ENCODE measurements at places on chromosomes 2 and 18. TPM values are rescaled to one million over a fixed set of nuclear protein-coding genes. Genes with fewer than 3 reads are reported as not detected.

GRCh38 chr2:39697454-39697853, 31.7 kb downstream of the TMEM178A start:
- peaks cover 4% of the 10 kb centered on the region for H3K27me3 ChIP-seq
- no peak overlapping the region for H3K4me3 ChIP-seq
- peaks cover 29% of the 10 kb centered on the region for H3K36me3 ChIP-seq

DNA sequence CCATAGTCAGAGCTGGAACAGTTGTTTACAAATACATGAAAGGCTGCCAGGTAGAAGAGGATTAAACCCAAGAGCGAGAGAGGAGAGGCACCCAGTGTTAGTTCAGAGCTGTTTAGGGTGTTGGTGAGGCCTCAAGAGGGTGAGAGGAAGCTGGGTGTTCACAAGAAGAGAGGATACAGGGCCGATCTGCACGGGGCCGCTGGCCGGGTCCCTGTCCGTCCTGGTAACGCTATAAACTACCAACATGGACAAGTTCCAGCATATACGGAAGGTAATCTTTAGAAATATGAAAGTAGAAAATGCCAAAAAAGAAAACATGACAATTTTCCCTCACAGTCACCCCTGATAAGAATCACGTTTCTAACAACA, 109.7 kb downstream of the TMEM18 start:
- peaks cover 2% of the 10 kb centered on the region for H3K27me3 ChIP-seq

CPO gene
- total RNA-seq: 0.46 TPM

- no peaks in the 10 kb centered on the region for H3K27me3 ChIP-seq
- DNase-seq: no peak
- H3K27ac ChIP-seq: no peak overlapping the region
Measured at GRCh38 chr2:144936442-144936841, 416.5 kb upstream of the ZEB2 start.

GALNT13 gene
- 8.8 TPM for total RNA-seq

GRCh38 chr2:9498210-9498609, 23.9 kb downstream of the IAH1 start:
- 0 out of 2 replicates have a peak, but pooled peaks cover 5% of the 10 kb centered on the region for H3K4me1 ChIP-seq
- peaks cover 53% of the 10 kb centered on the region for H3K36me3 ChIP-seq
- no peak overlapping the region for H3K4me3 ChIP-seq
- H3K27me3 ChIP-seq: no peaks in the 10 kb centered on the region
- peak overlapping the region; percentile 71 for H3K27ac ChIP-seq
- no peak for DNase-seq

GRCh38 chr2:85878719-85879370, 9.9 kb downstream of the ST3GAL5 start:
- DNase-seq: no peak
- H3K27ac ChIP-seq: 0 out of 2 replicates have a peak overlapping the region, but pooled peaks have one; percentile 0
- H3K36me3 ChIP-seq: peaks cover 31% of the 10 kb centered on the region
- H3K27me3 ChIP-seq: peaks cover 3% of the 10 kb centered on the region
- no peak overlapping the region for H3K4me3 ChIP-seq
- peaks cover 21% of the 10 kb centered on the region for H3K4me1 ChIP-seq

- no peaks in the 10 kb centered on the region for H3K36me3 ChIP-seq
- peak; percentile 71 for DNase-seq
- H3K27ac ChIP-seq: no peak overlapping the region
- H3K4me3 ChIP-seq: no peak overlapping the region
Measured at GRCh38 chr18:48605408-48605845, 66.6 kb downstream of the CTIF start.

GRCh38 chr18:12010187-12010802, 29.0 kb downstream of the IMPA2 start:
- H3K4me3 ChIP-seq: no peak overlapping the region
- H3K27ac ChIP-seq: no peak overlapping the region
- H3K36me3 ChIP-seq: peaks cover 64% of the 10 kb centered on the region
- H3K27me3 ChIP-seq: no peaks in the 10 kb centered on the region
- no peaks in the 10 kb centered on the region for H3K4me1 ChIP-seq

CD226 gene
- 0.23 TPM for total RNA-seq

DNA sequence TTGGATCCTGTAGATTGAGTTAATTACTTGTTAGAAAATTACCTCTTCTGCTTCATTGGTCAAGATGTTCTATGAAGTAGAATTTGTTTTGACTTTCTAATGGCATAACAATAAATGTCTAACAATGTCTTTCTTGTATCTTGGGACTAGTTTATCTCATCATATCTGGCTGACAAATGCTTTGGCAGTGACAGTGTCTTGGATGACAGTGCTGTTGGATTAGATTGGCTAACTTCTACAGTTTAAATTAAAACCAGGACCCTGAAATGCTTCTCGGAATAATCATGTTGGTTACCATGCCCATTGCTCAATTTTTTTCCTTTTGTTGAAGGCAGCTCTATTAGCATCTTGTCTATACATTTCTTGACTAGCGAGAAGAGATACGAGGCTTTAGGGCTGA, 176.9 kb downstream of the PARD3B start:
- H3K4me3 ChIP-seq: no peak overlapping the region
- H3K36me3 ChIP-seq: no peaks in the 10 kb centered on the region
- H3K27ac ChIP-seq: no peak overlapping the region
- peaks cover 25% of the 10 kb centered on the region for H3K4me1 ChIP-seq
- no peak for DNase-seq

GNAL gene
- 26.7 TPM for total RNA-seq

EFEMP1 gene
- 25.7 TPM for total RNA-seq

DNA sequence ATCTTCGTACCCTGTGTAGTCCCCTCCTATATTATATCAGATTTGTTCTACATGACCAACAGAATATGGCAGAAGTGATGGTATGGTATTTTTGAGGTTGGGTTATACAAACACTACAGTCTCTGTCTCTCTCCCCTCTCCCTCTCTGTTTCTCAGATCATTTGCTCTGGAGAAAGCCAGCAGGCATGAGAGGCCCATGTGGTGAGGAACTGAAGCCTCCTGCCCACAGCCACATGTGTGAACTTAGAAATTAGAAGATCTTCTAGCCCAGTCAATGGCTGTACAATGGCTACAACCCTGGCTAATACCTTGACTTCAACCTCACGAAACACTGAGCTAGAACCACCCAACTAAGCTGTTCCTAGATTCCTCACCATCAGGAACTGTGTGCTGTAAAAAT, 250.6 kb downstream of the SMAD2 start:
- no peaks in the 10 kb centered on the region for H3K36me3 ChIP-seq
- no peaks in the 10 kb centered on the region for H3K4me1 ChIP-seq
- H3K27ac ChIP-seq: no peak overlapping the region

GAREM2 gene
- 18.9 TPM for total RNA-seq

UPP2 gene
- total RNA-seq: not detected

GRCh38 chr2:105470979-105471378, 72.1 kb upstream of the FHL2 start:
- peaks cover 18% of the 10 kb centered on the region for H3K4me1 ChIP-seq
- no peak for DNase-seq
- no peaks in the 10 kb centered on the region for H3K27me3 ChIP-seq
- no peak overlapping the region for H3K4me3 ChIP-seq

DNA sequence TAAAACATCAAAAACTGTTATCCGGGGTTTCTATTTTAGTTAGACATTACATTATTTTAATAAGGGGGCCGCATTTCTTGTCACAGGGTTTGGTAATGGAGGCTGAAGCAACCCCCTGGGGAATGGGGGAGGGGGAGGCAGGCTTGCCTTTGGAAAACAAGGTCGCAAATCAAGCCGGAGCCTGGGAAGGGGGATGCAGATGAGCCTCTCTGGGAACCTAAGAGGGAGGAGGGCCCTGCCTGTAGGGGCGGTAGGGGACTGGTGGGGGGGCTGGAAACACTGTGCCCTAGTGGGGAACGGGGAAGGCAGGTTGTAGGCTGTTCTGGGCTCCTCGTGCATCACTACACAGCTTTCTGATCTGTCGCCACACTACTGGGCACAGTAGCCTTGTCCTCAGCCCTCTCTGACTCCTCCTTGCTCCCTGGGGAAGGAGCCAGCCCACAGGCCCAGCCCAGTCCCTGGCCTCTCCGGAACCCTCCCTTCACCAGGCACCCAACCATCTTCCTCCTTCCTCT, 170.2 kb upstream of the SMAD2 start:
- DNase-seq: peak; percentile 65
- H3K4me3 ChIP-seq: peak overlapping the region; percentile 46
- H3K36me3 ChIP-seq: no peaks in the 10 kb centered on the region
- H3K27me3 ChIP-seq: peaks cover 2% of the 10 kb centered on the region

- H3K36me3 ChIP-seq: peaks cover 47% of the 10 kb centered on the region
- H3K27ac ChIP-seq: peak overlapping the region; percentile 99
- peaks cover 51% of the 10 kb centered on the region for H3K4me1 ChIP-seq
- DNase-seq: peak; percentile 86
Measured at GRCh38 chr2:9630117-9630735, 571 bp downstream of the YWHAQ start.

DNA sequence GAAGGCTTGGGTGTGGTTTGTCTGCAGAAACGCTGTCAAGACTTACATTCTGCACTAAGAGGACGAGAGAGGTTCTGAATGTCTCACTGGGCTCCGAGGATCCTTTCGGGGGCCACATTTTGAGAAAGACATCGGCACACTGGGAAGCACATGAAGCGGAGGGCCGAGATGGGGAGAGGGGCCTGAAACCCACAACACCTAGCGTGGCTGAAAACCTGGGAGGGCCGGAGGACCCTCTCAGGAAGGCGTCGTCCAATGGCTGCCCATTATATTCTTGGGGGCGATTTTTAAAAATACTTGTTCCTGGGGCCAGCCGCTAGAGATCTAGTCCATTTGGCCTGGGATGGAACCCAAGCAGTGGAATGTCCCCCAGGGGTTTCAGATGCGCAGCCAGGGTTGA, 229.6 kb downstream of the GBX2 start:
- H3K4me1 ChIP-seq: peaks cover 26% of the 10 kb centered on the region
- no peak overlapping the region for H3K27ac ChIP-seq
- H3K36me3 ChIP-seq: peaks cover 9% of the 10 kb centered on the region
- no peak overlapping the region for H3K4me3 ChIP-seq
- H3K27me3 ChIP-seq: no peaks in the 10 kb centered on the region
- DNase-seq: no peak

DNA sequence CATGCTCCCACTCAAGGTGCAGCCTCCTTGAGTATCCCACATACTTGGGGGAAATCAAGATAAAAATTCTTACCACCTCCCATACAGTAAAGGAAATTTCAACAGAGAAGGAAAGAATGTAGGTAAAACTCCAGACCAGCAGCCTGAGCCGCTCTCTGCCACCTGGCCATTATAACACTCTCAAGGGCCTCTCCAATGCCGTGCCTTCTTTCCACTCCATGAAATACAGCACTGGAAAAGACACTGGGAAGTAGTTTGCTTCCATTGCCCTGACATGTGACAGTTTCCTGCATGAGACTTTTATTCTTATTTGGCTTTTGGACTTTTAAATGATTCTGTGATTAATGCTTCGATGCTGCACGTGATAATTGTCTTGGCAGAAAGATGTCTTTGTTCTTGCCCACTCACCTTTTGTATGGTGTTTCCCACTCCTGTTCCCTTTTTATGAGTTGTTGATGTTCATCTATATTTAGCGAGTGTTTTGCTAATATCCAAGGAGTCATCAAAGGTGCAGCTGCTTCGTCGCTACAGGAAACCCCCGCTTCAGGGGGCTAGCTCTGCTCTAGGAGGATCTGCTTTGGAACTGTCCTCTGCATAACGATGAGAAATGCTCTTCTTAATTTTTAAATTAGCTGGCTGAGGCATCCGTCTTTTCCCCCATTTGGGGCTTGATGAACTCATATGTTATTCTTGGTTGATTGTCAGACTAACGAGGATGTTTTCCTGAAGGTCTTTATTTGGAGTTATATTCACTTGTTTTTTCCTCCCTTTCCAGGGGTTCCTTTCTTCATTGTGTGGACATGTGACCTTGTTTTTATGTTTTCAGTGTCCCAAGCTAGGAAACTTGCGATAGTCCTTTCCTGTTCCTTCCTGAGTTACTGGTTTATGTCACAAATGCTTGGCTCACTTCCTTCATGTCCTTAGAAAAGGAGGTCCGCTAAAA, 179.4 kb downstream of the TXNL1 start:
- H3K27ac ChIP-seq: no peak overlapping the region
- no peak for DNase-seq
- H3K4me3 ChIP-seq: no peak overlapping the region
- no peaks in the 10 kb centered on the region for H3K27me3 ChIP-seq

REG3A gene
- total RNA-seq: not detected

PLCL1 gene
- 0.11 TPM for total RNA-seq

DNA sequence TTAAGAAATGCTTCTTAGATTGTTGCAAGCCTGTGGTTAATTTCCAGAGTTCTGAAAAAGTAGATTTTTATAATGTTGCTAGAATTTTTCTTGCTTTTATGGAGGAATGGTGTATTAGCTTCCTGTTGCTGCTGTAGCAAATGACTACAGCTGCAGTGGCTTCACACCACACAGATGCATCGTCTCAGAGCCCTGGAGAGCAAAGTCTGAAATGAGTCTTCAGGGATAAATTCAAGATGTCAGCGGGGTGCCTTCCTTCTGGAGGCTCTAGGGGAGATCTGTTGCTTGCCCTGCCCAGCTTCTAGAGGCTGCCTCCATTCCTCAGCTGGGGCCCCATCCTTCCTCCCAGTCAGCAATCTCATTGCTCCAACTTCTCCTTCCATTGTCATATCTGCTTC, 187.8 kb downstream of the ZNF516 start:
- no peaks in the 10 kb centered on the region for H3K27me3 ChIP-seq
- no peak overlapping the region for H3K4me3 ChIP-seq
- H3K27ac ChIP-seq: no peak overlapping the region
- peaks cover 6% of the 10 kb centered on the region for H3K4me1 ChIP-seq

- peaks cover 12% of the 10 kb centered on the region for H3K4me1 ChIP-seq
- H3K27me3 ChIP-seq: no peaks in the 10 kb centered on the region
- H3K27ac ChIP-seq: no peak overlapping the region
- H3K4me3 ChIP-seq: no peak overlapping the region
Measured at GRCh38 chr2:106573773-106574172, 86.6 kb downstream of the CD8B2 start.

SLC23A3 gene
- total RNA-seq: 0.55 TPM

Measured in WTC11 (cell line).